ENCODE measurements at places on chromosomes 12 and 14.

GRCh38 chr12:22543246-22544037 lies 900 bp downstream of the C2CD5 start:
- peak; percentile 19 for DNase-seq

DNA sequence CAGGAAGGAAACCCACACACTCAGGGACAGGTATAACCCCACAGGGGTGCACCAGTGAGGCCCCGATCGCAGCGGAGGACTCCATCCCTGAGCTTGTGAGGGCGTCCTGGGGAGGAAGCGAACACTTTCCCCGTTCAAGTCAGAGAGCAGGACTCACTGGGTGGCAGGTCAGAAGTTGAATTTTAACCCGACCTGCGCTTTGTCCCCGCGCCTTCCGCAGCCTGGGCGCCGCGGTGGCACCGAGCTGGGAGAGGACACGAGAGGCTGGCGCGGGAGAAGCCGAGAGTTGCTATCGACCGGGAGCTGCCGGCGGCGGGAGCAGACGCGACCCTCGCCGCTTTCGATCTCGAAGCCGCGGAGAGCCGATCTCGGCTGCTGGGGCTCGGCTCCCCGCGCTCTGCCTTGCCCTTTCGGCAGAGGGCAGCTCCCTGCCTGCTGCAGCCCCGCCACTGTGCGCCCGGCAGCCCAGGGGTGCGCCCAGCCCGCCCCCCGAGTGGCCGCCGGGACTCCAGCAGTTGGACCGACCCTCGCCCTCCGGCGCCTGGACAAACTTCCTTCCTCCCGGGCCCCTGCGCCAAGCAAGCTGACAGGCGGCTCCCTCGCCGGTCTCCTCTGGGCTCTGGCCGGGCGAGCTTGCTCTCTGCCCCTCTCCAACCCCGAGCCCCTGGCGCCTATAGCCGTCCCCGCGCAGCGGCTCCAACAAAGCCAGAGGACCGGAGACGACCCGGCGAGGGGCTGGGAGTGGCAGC lies 918 bp downstream of the LIN7A start:
- DNase-seq = no peak

DNA sequence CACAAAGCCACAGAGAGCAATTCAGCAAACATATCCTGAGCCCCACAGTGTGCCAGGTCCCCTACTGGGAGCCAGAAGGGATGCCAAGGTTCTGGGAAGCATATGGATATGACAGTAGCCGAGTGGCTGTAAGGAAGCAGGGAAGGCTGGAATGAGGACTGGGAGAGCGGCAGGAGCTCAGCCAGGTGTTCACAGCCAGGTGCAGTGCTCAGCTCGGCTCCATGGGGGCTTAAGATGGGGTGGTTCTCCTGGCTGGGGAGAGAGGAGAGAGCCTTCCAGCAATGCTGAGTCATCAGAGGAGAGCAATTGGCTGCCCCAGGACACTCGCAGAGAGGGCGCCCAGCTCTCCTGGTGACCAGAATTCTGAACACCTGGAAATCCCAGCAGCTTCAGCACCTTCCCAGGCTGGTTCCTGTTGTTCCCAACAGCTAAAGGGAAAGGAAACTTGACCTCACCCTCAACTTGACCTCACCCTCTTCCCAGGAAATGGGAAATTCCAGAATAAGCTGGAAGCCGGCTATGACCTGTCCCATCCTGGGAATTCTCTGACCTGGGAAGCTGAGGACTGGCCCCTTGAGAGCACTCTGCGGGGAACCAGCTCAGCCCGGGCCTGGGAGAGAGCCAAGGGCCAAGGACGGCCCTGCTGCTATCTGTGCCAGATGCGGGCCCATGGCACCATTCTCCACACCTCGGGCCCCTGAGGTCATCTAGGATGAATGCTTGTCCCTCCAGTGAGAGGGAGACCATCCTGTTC lies 34.6 kb downstream of the SLC6A12 start:
- no peak for DNase-seq

- DNase-seq = no peak
Observed at GRCh38 chr12:30661210-30661609, 34.5 kb downstream of the IPO8 start.

DNA sequence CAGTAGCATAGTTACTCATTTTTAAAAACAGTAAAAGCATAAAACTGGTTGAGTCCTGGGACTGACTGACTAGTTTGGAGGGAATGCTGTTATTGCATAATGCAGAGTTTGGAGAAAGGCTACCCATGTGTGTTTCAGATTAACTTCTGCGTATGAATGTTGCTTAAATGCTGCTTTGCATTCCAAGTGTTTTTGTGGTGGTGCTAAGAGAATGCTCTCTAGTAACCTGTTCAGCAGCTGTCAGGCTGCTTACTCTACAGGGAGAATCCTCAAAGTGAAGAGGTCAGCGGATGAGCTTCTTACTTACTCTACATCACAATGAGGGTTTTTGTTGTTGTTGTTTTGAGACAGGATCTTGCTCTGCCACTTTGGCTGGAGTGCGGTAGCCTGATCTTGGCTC lies 4.3 kb downstream of the DLST start:
- DNase-seq = peak; percentile 95

GRCh38 chr12:124732275-124733075 lies 131.2 kb downstream of the SCARB1 start:
- no peak for DNase-seq

- DNase-seq = peak; percentile 75
Observed at GRCh38 chr12:76346798-76347420, 1.3 kb downstream of the BBS10 start.

DNA sequence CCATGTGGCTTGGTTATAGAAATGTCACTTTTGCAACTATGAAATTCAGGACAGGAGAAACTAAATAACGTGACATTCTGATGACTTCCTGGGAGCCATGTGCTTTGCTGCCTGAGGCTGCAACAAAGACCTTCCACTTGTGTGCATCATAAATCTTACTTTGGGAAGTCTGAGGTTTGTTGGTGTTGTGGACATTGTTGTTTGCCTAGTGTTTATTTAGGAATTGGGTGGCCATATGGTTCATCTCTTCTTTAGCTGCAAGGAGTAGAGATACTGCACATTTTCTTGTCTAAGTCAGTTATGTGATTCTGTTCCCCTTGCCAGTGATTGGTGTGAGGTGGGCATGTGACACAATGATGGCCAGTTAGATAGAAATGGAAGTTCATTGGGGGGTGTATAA lies 167.3 kb upstream of the SSTR1 start:
- DNase-seq = no peak

DNA sequence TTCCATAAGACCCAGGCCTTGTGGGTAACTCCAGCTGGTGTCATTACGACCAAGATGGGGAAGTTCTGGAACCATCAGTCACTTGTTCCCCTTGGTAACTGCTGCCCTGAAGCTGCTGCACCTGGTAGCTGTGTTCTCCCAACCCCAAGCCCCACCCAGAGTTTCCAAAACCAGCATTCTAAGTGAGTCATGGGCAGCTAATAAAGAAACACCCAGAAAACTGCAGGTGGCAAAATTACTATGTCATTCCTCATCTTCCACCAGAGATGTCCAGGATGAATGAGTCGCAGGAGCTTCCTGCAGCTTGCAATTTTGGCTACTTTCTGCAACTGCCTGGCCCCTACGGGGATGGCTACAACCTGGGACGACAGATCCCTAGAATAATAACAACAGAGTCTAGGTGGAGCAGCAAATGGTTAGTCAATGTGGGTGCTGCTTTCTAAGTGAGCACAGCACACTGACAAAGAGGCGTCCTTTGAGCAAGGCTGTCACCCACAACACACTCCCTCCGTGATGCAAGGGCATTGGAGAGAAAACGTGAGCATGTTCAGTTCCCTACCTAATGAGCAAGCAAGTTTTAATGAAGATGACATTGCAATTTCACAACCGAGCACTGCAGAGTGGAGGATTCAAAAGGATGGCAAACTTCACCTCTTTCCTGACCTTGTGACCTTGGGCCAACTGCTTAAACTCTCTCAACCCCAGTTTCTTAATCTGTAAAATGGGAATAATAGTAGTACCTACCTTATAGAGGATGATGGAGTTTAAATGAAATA lies 301.4 kb upstream of the NOS1 start:
- no peak for DNase-seq

DNA sequence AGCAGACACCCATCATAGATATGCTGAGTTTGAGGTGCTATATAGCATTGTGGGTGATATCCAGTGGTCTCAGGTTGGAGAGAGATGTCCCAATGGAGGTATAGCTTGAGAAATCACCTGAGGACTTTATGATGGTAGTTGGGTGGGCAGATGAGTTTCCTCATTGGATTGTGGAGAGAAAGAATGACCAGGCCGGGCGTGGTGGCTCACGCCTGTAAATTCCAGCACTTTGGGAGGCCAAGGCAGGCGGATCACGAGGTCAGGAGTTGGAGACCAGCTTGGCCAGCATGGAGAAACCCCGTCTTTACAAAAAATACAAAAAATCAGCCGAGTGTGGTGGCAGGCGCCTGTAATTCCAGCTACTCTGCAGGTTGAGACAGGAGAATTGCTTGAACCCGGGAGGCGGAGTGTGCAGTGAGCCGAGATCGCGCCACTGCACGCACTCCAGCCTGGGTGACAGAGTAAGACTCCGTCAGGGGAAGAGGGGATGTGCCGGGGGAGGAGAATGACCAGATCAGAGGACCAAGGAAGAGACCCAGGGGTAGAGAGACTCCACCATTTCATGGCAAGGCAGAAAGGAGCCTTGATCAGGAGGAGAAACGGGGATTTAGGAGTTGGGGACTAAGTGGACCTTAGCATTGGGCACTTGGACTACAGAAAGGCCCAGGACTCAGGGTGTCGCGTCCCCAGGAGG lies 757 bp upstream of the PCK2 start:
- no peak for DNase-seq

DNA sequence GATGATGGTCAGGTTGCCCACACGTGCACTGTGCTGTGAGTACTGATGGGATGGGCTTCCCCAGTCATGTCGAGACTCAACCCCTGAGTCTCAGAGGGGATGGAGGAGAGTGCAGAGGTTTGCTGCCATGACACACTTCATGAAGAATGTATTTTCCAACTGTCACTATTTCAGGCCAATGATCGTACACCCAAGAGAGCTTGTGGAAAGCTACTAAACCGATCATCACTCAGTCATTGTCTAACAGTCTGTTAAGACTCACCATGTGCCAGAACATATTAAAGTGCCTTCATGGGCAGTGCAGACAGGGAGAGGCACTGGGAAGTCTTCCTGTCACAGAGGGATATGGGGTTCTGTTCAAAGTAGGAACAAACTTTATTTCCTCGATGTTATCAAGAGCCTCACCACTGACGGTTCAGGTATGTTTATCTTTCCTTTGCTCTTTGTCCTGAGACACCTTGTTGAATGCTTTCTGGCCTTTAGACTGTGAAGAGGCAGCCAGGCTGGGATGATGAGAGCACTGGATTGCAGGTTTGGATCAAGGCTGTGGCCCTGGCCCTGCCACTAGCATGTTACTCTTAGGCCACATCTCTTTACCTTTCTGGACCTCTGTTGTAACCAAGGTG lies 41.6 kb upstream of the NTF3 start:
- no peak for DNase-seq

- peak; percentile 63 for DNase-seq
Observed at GRCh38 chr14:77094672-77095284, 3.3 kb upstream of the CIPC start.

- no peak for DNase-seq
Observed at GRCh38 chr12:11730299-11731041, 81.0 kb downstream of the ETV6 start.

DNA sequence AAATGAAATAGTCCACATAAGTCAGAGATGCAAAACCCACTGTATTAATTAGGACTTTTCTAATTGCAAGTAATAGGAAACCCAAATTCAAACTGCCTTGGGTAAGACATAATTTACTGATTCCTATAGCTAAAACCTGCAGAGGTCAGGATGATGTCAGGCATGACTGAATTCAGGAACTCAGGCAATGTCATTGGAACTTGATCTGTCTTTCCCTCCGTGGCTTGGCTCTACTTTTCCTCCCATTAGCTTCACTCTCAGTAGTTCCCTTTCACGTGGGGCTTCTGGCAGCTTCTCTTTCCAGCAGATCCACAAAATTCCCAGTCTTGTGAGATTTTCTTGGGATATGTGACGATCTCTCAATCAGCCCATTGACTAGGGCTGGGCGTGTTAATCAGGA lies 2.4 kb upstream of the JDP2 start:
- no peak for DNase-seq

DNA sequence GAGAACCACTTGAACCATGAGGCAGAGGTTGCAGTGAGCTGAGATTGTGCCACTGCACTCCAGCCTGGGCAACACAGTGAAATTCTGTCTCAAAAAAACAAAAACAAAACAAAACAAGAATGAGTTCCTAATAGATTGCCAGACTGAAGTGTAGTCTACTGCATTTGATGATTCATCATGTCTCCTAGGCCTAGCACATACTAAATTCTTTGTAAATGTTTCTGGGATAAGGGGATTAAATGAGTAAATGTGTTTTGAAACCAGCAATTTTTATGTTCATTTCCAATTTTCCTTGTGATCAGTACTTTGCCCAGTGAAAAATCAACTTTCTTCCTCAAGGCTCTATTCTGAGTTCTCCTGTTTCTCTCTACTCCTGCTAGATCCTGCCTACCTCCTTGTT lies 2.9 kb upstream of the DYRK2 start:
- DNase-seq = peak; percentile 67

- DNase-seq = peak; percentile 94
Observed at GRCh38 chr14:64806202-64806861, 73.4 kb downstream of the SPTB start.

GRCh38 chr14:38481952-38482678 lies 226.2 kb upstream of the CLEC14A start:
- peak; percentile 75 for DNase-seq

GRCh38 chr14:56276108-56276507 lies 157.9 kb downstream of the PELI2 start:
- no peak for DNase-seq

- DNase-seq = no peak
Observed at GRCh38 chr14:60235440-60235839, 13.6 kb upstream of the PPM1A start.

DNA sequence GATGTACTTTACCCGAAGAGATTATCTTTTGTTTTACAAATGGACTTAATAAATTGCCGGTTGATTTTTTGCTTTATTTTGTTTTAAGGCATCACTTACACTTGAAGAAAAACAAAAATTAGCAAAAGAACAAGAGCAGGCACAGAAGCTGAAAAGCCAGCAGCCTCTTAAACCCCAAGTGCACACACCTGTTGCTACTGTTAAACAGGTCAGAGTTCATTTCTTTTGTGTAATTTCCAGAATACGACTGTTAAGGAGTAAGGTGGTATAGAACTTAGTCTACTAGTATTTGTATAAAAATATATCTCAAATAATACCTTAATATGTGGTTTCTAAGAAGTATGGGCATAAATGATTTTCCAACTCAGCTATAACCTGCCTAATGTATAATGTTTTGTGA lies 19.6 kb upstream of the SLC17A8 start:
- DNase-seq = no peak

- no peak for DNase-seq
Observed at GRCh38 chr12:20345866-20346265, 22.5 kb upstream of the PDE3A start.

GRCh38 chr12:14275886-14276285 lies 89.6 kb upstream of the ATF7IP start:
- DNase-seq = no peak

DNA sequence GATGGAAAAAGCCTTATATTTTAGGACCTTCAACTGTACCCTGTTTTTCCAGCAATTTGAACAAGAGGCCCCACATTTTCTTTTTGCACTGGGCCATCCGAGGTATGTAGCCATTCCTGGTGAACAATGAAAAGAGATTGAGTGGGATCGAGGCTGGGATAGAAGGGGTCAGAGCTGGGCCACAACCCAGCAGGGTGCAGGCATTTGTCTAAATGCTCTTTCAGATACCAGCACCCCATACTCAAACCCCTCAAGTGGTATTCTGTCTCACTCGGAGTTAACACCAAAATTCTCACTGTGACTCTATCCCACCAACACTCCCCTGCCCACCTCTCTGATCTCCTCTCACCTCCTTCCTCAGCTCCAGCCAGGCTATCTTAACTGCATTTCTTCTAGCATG lies 26.8 kb downstream of the DUSP6 start:
- DNase-seq = no peak

- no peak for DNase-seq
Observed at GRCh38 chr12:111685322-111685810, 390 bp downstream of the BRAP start.
